ENCODE measurements at places on chromosomes 12 and 14. TPM values are rescaled to one million over a fixed set of nuclear protein-coding genes. Genes with fewer than 3 reads are reported as not detected.

DNA sequence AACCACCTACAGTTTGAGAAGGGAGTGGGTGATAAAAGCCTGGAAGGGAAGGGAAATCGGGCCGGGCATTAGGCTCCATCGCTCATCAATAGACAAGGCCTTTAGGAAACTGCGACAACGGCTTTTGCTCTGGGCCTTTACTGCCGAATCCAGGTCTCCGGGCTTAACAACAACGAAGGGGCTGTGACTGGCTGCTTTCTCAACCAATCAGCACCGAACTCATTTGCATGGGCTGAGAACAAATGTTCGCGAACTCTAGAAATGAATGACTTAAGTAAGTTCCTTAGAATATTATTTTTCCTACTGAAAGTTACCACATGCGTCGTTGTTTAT lies 261 bp upstream of the RNU7-1 start:
- DNase-seq, result peak; percentile 91

DNA sequence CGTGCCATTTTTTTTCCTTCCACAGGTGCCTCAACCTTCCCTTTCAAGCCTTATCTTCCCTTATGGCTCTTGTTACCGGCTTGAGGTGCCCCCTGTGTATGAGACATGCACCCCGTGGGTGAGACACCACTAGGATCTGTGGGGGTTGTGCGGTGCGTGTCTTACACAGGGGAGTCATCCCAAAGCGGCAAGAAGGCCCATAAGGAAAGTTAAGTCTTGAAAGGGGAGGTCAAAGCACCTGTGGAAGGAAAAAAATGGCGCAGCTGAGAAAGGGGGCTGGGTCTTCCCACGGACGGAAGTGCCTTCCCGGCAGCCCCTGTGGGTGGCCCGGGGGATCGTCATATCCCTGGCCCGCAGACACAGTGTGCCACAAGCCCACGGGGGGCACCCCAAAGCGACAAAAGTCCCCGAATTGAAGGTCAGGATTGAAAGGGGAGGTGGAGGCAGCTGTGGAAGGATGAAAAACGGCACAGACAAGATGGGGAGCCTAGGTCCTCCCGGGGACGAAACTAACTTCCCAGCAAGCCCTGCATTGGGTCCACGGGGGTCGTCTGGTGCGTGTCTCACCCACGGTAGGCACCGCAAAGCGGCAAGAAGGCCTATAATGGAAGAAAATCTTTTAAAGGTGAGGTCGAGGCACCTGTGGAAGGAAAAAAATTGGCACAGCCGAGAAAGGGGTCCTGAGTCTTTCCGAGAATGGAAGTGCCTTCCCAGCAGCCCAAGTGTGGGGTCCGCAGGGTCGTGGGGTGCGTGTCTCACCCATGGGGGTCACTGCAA lies 273.3 kb downstream of the ALG10 start:
- peak; percentile 3 for DNase-seq

DNA sequence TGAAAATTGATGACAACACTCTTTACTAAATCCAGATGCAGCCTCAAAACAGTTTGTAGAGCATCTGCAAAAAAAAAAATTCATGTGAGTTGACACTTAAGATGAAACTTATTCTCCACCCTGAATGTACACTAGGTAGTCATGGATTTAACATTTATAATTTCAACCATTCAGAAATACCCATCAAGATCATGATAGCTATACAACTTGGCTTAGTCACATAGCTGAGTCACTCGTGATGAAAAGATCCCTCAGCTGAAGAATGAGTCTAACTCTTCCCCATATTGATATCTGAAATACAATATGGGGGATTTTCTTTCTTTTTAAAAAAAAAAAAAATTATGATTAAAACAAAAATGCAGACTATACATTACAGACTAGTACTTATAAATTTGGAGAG lies 104.8 kb upstream of the PLEKHG7 start:
- no peak for DNase-seq

GRCh38 chr12:30896461-30896860 lies 30.1 kb upstream of the TSPAN11 start:
- DNase-seq, result no peak

The CRIP2 gene
- 96.6 TPM for total RNA-seq

Data from body of pancreas (tissue), 4 donors.